H9 (cell line): ENCODE measurements at places on chromosomes 3 and 15. TPM values are rescaled to one million over a fixed set of nuclear protein-coding genes. Genes with fewer than 3 reads are reported as not detected.

Gene ANKUB1
- total RNA-seq = not detected in 2 replicates

Gene ACP3
- total RNA-seq = 0.17 and 0.39 TPM in 2 replicates

Gene NSMCE3
- total RNA-seq = 6.9 and 7.8 TPM in 2 replicates

GRCh38 chr3:178646186-178646862 lies 110.1 kb downstream of the KCNMB2 start:
- H3K27me3 ChIP-seq = no peaks in the 10 kb centered on the region
- no peak overlapping the region for H3K27ac ChIP-seq
- no peak overlapping the region for H3K4me3 ChIP-seq
- H3K4me1 ChIP-seq = no peaks in the 10 kb centered on the region
- DNase-seq = no peak

DNA sequence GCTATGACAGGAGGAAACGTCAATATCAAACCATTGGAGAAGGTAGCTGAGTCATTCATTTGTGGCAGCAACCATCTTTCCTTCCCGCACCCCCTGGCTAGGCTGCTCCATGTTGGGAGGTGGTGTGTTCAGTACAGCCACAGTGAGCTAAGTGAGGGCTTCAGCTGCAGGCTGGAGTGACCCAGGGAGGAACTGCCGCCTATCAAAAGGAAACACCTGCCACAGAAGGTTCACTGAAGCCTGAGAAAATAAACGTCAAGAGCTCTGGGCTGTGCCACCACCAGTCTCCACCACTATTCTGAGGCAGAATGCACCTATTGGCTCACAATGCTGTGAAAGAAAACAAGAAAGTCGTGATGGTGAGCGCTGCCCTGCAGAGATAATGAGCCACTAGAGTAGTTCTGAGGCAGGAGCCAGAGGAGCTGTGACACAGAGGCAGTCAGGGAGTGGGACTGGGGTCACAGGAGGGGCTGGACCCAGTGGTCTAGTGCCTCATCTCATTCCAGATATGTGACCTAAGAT lies 34.8 kb upstream of the CD47 start:
- H3K36me3 ChIP-seq = no peaks in the 10 kb centered on the region
- peaks cover 4% of the 10 kb centered on the region; the same call in 1 of the 2 replicates for H3K4me1 ChIP-seq
- DNase-seq = no peak
- no peaks in the 10 kb centered on the region for H3K27me3 ChIP-seq
- no peak overlapping the region for H3K4me3 ChIP-seq

- no peak for DNase-seq
- no peaks in the 10 kb centered on the region for H3K4me1 ChIP-seq
- no peaks in the 10 kb centered on the region; the same call in 1 of the 2 replicates for H3K27me3 ChIP-seq
- peaks cover 8% of the 10 kb centered on the region for H3K36me3 ChIP-seq
Measured at GRCh38 chr3:14503033-14503705, 37.0 kb downstream of the GRIP2 start.

- H3K36me3 ChIP-seq = no peaks in the 10 kb centered on the region
- H3K27me3 ChIP-seq = no peaks in the 10 kb centered on the region
- DNase-seq = no peak
- no peak overlapping the region for H3K27ac ChIP-seq
Measured at GRCh38 chr15:46660096-46660842, 1025.4 kb downstream of the SQOR start.

DNA sequence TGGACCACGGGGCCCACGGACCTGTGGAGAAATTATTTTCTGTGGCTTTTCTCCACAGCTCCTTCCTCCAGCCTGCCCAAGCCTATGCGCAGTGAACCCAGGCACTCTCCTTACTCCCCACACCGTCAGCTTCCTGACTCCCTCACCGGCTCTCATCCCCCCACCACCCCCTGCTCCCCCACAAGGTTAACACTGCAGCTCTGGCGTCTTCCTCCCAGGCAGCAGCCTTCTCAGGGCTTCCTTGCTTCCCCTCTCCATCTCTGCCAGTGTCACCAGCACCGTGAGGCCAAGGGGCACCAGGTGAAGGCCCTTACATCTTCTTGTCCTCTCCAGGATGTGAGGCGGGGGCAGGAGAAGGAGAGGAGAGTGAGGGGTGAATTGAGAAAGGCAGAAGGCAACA lies 168.3 kb upstream of the TLE3 start:
- no peaks in the 10 kb centered on the region for H3K36me3 ChIP-seq
- H3K4me1 ChIP-seq = no peaks in the 10 kb centered on the region; the same call in 1 of the 2 replicates
- no peak for DNase-seq
- no peaks in the 10 kb centered on the region for H3K27me3 ChIP-seq
- H3K27ac ChIP-seq = no peak overlapping the region
